A673 (cell line): ENCODE measurements at places on chromosomes 16 and 17. TPM values are rescaled to one million over a fixed set of nuclear protein-coding genes. Genes with fewer than 3 reads are reported as not detected.

The SDK2 gene
- total RNA-seq: 0.63 and 0.67 TPM in 2 replicates

- DNase-seq: peak; percentile 14
Observed at GRCh38 chr16:22063888-22064467, 28.4 kb upstream of the VWA3A start.

DNA sequence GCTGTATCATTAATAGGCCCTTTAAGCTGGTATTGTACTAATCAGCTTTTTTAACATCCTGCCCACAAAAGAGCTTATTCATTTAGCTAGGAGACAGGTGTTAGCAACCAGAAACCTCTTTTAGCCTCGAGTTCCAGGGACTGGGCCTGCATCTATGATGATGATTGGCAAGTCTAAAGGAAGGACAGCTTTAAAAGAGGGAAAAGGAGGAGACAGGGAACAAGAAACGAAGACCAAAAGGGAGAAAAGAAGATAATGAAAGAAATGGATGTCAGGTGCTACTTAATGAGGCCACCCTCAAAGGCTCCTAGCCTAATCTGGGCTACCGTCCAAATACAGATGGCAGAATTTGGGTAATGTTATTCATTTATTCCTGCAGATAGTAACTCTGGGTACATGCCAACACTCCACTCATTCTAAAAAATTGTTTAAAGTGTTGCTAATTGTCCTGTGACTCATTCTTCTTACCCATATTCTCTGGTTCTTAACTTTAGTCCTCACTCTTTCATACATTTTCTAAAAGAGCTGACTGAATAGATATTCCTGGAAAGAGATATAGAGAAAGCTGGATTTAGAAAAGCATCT is 18.7 kb upstream of the RFFL start:
- DNase-seq: peak; percentile 81

DNA sequence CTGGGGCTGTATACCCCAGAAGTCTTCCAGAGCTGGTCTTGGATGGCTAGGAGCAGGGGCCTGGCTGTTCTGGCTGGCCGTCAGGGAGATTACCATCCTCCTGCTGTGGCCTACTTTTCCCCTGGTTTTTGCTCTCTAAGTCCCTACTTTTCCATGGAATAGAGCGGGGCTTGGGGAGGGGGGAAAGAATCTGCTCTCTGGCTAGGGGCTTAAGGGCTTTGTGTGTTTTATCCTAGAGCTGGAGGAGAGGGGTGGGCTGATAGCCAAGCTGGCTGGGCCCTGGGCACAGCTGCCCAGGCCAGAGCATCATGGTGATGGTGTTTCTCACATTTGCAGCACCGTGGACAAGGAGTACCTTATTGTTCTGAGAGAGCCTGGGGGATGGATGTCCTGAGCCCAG is 3.6 kb downstream of the NRN1L start:
- DNase-seq: no peak

The ALDH3A2 gene
- 97.0 and 97.3 TPM in 2 replicates for total RNA-seq

GRCh38 chr17:77227461-77228240 is 86.9 kb downstream of the SEC14L1 start:
- no peak for DNase-seq

The VAT1L gene
- 0.09 and 0.17 TPM in 2 replicates for total RNA-seq

The PAFAH1B1 gene
- total RNA-seq: 210 and 212 TPM in 2 replicates

- no peak for DNase-seq
Observed at GRCh38 chr17:14843086-14843795, 421.9 kb downstream of the PMP22 start.

DNA sequence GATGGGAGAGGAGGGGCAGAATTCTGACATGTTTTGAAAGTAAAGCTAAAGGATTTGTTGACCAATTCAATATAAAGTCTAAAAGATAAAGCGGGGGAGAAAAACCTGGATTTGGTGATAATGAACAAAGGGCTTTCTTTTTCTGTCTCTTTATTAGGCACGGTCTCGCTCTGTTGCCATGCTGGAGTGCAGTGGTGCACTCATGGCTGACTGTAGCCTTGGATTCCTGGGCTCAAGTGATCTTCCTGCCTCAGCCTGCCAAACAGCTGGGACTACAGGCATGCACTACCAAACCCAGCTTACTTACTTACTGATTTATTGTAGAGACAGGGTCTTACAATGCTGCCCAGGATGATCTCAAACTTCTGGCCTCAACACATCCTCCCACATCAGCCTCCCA is 7.5 kb downstream of the CDR2 start:
- no peak for DNase-seq

GRCh38 chr16:83888672-83889044 is 10.3 kb upstream of the MLYCD start:
- DNase-seq: no peak

DNA sequence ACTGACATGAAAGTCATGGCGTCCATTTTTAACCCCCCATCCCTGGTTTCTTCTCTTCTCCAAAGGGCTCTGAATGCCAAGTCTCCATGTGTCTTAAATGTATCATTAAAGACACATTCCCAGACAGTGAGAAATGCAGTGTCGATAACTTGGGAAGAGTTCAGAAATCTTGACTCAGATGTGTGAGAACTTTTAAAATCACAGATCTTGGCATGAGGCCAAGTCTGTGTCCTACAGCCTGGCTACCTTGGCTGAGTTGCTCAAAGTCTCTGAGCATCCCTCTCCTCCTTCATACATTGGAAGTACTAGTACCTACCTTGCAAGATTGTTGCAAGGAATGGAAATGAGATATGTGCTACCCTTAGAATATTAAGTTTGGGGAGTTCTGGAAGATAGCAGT is 1046.5 kb upstream of the RBFOX1 start:
- no peak for DNase-seq

The PRAC2 gene
- 25.5 and 47.8 TPM in 2 replicates for total RNA-seq
